ENCODE measurements at places on chromosomes 7 and 10. TPM values are rescaled to one million over a fixed set of nuclear protein-coding genes. Genes with fewer than 3 reads are reported as not detected.

- no peak for DNase-seq
These were observed 197.5 kb downstream of the C7orf25 start for GRCh38 chr7:42714356-42714755.

DNA sequence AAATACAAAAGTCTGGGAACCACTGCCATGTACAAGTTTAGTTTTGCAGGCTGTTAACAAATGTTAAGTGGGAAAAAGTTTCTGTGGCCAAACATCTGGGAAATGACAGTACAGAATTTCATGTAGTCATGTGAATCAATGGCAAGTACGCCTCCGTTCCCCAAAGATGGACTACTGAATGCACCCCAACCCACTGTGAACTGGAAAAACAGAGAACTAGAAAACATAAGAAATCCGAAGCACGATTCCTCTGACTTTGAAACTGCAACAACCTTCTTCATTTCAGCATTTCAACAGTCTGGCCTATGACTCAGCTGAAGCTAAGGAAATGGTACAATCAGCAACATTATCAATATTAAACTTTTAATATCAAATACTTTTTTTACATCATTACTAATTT, 41.8 kb downstream of the MCMBP start:
- DNase-seq, result no peak

DNA sequence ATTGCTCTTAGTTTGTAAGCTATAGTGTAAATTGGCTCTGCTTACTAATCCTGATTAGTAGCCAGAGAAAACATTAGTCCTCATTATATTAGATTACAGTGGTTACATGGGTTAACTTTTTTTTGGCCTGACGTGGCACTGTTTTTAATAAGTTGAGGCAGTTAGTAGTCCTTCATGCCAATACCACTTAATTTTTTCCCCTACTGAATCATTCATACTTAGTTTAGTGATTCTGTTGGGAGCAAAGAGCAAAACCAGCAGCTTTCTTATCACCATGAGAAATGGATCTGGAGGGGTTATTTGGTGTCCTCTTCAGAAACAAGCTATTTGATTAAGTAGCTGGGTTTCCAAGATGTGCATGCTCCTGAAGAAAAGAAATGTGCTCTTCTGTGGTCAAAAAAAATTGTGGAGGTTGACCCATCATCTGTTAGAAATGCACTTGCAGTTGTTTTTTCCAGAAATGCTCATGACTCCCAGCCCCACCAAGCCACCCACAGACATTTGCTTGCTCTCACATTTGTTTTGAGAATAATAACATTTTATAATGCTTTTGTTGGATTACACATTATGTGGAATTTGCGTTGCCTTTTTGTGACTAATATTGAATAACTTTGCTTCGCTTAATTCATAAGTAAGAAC, 258.5 kb downstream of the HDAC9 start:
- DNase-seq, result no peak

VOPP1 gene
- total RNA-seq, result 68.2 TPM

GRCh38 chr10:110680273-110681020, 36.3 kb downstream of the RBM20 start:
- no peak for DNase-seq

SFTPA1 gene
- 7.0 TPM for total RNA-seq

GRCh38 chr7:26480156-26480555, 188.5 kb downstream of the SNX10 start:
- no peak for DNase-seq

LRRC27 gene
- total RNA-seq, result 12.4 TPM

DENND2A gene
- total RNA-seq, result 14.0 TPM
